Jurkat, Clone E6-1 (cell line): ENCODE measurements at places on chromosomes 2 and 18.

DNA sequence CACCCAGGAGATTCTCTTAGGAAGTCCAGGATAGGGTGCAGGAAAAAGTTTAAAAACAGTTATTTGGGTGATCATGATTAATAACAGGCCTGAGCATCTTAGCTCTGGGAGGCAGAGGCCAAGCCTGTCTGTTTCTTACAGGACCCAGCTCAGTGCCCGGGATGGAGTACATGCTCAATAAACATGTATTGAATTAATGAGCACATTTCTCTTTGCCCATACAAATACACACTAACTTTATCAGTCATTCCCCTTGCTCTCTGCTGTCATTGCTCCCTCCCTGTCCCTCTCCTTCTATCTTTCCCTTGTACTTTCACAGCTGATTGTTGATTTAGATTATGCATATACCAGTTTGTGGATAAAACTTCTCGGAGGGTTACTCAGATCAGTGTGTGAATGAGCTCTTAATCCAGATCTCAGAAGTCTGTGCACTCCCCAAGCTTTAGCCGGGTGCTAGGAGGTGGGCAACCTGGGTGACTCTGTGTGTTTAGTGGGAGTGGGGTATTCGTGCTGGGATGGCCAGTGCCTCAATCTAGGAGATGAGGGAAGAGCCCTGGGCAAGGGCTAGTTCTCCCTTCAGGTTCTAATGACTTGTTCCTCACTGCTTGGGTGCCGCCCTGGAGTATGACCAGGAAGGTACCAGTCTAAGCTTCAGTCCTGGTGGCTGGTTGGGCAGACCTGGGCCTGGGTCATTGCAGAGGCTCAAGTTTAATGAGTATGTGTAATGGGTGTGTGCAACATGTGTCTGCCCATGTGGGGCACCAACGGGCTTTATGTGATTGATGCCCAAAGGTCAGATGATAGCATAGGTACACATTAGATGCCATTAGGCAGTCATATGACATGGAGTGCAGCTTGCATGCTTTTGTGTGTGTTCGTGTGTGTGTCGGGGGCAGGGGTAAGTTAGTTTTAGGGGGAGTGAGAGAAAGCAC, 10.6 kb downstream of the EMX1 start:
- no peak for DNase-seq

- no peak for DNase-seq
Measured at GRCh38 chr18:59343926-59344325, 15.1 kb downstream of the LMAN1 start.

GRCh38 chr2:183995632-183996031, 602.7 kb upstream of the ZNF804A start:
- no peak for DNase-seq

DNA sequence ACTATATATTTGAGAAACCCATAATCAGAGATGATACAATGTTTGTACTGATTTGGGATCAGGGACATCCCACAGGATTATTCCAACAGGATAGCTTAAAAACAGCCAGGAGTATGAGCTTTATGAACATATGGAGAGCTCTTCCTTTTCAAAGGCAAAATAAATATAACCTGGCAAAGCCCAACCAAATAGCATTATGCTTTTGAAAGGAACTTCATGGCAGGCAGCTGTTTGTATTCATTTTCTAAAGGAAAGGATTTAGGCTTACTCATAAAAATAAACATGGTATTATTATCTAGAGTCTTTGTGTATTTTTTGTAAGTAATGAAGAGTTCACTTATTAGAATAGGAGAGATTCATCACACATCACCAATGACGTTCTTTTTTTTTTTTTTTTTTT, 44.4 kb downstream of the CCDC195 start:
- no peak for DNase-seq

GRCh38 chr2:12929758-12930157, 213.0 kb downstream of the TRIB2 start:
- DNase-seq = no peak

- no peak for DNase-seq
Measured at GRCh38 chr2:78832481-78832880, 193.0 kb upstream of the REG3G start.

- no peak for DNase-seq
Measured at GRCh38 chr2:29276151-29276550, 160.9 kb downstream of the CLIP4 start.

DNA sequence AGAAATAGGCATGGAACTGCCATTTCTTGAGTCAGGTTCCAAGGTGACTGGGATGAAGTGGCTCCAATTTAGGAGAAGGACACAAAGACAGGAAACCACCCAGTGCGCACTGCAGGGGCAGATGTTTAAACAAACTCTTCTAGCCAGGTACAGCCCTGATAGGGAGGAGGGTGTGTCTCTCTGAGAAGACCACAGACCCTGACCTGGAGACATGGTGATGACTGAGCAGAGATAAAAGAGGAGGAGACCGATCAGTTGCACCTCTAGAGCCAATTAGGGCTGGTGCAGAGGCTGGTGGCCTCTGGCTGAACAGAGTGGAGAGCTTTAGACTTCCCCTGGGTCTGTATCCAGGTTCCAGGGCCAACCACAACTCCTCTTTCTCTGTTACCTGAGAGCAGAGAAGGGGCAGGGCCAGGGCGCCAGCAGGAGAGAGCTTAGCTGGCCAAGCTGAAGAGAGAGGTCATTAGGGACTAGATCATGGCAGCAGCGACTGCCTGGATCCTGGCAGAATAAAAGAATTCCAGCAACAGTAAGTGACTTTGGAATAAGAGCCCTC, 5.4 kb upstream of the SPOPL start:
- DNase-seq = no peak

- DNase-seq = no peak
Measured at GRCh38 chr2:201795607-201796477, 10.5 kb upstream of the CDK15 start.

DNA sequence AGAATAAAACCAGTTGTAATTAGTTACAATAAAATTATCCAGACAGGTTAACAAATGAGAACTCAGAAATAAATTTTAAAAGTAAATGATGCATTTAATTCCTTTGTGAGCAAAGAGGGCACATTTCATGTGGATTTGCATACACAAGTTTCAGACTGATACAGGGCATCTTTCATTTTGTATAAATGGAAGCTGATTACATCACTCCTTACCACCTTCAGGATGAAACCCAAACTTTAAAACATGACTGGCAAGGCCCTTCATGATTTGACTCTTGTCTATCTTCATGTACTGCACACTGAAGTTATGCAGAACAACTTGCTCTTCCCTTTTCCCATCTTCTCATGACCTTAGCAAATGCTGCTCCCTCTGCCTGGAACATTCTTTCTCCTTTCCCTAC, 26.9 kb downstream of the EFEMP1 start:
- DNase-seq = no peak

GRCh38 chr2:10222-10875, 36.0 kb downstream of the FAM110C start:
- DNase-seq = no peak

- no peak for DNase-seq
Measured at GRCh38 chr2:60832621-60833020, 48.8 kb upstream of the REL start.

DNA sequence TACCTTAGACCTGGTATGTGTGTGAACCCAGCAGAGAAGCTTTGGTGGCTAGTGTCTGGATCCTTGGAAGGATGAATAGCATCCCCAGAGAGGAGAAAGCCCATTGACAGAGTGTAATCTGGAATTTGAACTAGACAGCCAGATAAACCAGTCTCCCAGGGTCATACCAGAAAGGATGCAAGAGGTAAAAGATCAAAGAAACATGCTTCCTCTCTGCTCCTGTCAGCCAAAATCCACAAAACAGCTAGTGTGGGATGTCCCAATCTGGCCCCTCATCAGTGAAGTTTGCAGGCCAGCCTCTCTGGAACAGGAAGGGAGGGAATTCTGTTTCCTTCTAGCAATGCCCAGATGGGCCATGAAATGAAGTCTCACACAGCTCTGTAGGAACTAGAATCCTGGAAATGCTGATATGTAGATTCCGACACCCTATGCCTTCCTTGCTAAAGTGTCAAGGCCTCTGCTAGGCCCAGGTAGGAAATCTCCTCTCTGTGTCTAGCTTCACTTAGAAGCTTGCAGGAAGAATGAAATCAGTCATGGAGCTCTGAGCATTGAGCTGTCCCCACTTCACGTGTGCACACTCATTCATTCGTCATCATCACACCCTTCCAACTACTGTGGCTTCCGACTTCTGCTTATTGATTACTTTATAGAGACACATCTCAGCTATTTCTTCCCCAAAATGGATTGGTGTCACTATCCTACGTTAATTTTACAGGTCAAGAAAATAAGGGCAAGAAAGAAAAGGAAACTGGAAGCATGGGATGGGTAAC, 38.0 kb downstream of the EVA1A start:
- no peak for DNase-seq

- DNase-seq = no peak
Measured at GRCh38 chr2:41137031-41137430, 685.1 kb upstream of the SLC8A1 start.

- DNase-seq = no peak
Measured at GRCh38 chr2:132776287-132776686, 106.3 kb upstream of the LYPD1 start.

- no peak for DNase-seq
Measured at GRCh38 chr2:135960656-135961551, 24.5 kb downstream of the DARS1 start.

GRCh38 chr2:60746318-60746717, 9.8 kb upstream of the PAPOLG start:
- DNase-seq = no peak

DNA sequence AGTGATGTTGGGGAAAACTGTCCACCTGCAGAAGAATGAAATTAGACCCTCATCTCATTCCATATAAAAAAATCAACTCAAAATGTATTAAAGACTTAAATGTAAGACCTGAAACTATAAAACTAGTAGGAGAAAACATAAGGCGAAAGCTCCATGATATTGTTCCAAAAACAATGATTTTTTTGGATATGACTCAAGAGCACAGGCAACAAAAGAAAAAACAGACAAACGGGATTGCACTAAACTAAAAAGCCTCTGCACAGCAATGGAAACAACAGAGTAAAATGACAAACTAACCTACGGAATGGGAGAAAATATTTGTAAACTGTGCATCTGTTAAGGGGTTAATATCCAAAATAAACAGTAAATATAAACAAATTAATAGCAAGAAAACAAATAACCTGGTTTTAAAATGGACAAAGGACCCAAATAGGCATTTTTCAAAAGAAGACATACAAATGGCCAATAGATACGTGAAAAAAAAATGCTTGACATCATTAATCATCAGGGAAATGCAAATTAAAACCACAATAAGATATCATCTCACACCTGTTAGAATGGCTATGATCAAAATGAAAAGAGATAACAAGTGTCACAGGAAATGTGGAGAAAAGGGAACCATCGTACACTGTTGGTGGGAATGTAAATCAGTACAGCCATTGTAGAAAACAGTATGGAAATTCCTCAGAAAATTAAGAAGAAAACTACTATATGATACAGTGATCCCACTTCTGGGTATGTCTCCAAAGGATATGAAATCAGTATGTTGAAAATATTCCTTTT, 26.6 kb downstream of the LRRFIP1 start:
- no peak for DNase-seq

DNA sequence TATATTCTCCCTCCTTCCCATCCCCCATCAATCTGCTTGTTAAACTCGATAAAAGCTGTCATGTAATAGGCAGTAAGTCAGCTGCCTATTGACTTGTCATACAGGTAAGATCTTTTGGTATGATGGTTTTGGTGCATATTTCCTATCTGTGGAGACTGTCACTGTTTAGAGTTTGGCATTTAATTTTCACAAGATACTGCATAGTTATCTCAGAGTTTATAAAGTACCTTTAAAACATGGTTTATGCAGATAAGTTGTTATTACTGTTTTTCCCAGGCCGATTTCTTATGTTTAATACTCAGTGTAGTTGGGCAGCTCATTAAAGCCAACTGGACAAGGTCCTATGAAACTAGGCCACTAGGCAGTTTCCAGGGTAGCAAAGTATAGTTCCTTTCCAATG, 222.1 kb downstream of the GALNT13 start:
- DNase-seq = no peak

GRCh38 chr2:127418300-127419111, at the start of gene PROC:
Gene PROC (plus strand): TSS chr2:127418427. CDS start chr2:127419943, 1,516 bp downstream.
- no peak for DNase-seq

DNA sequence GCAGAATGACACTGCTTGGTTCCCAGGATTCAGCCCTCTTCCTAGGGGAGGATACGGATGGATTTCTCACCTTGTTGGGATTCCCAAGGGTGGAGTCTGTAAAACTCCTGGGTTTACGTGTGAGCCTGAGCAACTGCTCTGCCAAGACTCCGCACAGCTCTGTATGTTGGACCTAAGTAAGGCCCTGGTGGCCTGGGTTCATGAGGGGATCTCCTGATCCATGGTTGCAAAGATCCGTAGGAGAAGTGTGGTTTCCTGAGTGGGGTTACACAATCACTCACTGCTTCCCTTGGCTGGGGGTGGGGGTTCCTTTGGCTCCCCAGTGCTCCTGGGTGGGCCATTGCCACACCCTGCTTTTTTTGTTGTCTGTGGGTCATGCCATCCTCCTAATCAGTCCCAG, 37.7 kb downstream of the ANKRD12 start:
- DNase-seq = no peak

DNA sequence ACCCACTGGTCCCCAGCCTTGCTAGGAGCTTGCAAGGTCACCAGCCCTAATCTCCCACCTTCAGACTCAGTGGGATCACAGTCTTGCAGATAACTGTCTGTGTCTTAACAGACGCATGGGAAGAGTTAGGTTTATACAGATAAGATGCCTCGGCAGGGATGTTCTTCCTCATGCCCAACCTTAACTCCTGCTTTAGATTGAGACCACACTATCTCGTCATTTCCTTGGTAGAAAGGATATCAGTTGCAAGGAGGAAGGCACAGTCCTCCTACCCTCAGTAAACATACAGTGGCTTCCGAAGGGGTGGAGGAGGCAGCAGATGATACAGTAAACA, 7.2 kb downstream of the NT5DC4 start:
- DNase-seq = peak; percentile 9

DNA sequence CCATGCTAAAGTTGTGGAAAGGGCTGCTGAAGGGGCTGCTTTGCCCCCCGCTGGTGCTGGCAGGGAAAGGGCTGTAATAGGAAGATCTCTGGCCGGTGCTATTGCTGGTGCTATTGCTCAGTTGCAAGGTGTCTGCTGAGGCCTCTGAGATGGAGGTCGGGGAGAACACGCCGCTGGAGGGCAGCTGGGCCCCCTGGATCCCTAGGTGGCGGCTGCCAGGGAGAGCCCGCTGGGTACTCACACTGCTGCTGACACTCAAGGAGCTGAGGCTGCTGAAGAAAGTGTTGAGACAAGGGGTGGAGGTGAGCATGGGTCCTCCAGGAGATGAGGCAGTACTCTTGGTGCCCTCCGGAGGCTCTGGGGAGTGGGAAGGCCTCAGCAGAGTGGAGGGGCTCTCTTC, 4.2 kb downstream of the FOXI3 start:
- DNase-seq = no peak
